ENCODE measurements at places on chromosomes 6 and 20.

DNA sequence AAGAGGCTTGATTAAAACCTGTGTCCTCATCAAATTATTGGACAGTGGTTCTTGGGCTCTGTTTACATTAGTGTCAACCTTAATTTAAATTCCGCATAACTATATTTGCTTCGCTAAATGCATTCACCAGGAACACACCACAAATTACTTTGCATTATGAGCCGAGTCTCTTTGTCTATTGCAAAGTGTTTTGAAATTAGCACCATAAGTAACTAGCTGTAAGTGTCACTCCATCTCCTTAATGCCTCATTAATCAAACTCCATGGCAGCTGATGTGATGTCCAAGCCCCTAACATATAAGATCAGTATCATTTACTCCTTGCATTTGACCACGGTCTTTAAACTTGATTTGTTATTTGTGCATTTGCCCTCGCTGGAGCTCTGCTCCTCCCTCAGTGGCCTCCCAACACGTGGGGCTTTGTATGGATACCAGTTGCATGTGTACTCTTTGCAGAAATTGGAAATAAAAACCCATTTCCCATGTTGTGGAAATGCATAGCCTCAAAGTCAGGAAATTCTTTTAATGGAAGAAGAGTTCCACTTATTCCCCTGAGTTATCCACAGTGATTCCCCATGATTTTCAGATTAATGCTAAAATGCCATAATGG lies 24.6 kb downstream of the FOXA2 start:
- DNase-seq = no peak

DNA sequence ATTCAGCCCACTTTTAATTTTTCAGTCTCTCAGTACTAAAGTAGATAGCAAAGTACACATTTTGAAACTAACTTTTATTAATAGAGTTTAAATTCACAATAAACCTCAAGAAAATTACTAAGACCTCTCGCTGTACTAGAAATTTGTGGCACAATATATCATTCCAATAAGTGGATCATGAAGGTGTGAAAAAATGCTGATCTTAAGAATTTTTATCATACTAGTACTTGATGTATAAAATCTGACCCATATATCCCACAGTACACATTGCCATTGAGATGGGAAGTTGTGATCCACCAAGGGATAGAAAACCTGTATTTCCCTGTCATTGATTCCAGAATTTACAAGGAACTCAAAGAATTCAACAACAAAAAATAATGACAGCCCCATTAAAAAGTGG lies 85.7 kb downstream of the DCDC2 start:
- no peak for DNase-seq

DNA sequence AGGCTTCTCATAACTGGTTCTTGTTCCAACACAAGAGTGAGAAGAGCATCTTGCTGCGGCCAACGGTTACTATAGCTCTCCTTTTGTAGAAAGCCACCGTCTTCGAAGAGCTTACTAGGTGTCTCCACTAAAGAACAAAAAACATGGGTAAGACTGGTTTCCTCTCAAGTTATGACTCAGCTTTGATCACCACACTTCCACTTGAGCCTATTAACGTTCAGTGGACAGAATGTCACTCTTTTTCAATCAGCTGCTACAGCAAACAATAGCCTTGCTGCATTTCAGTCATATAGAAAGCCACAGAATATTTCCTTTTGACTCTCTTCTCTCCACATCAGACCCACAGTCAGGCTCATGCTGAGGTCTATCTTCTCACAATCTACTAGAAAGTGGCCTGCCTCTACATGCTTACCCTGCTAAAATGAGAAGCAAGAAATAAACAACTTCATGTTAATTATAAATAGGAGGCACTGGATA lies 243.5 kb upstream of the PREP start:
- DNase-seq = peak; percentile 3

GRCh38 chr20:36548704-36549627 lies 7.6 kb downstream of the MYL9 start:
- DNase-seq = no peak

GRCh38 chr6:25250878-25251277 lies 28.3 kb upstream of the CARMIL1 start:
- DNase-seq = no peak

DNA sequence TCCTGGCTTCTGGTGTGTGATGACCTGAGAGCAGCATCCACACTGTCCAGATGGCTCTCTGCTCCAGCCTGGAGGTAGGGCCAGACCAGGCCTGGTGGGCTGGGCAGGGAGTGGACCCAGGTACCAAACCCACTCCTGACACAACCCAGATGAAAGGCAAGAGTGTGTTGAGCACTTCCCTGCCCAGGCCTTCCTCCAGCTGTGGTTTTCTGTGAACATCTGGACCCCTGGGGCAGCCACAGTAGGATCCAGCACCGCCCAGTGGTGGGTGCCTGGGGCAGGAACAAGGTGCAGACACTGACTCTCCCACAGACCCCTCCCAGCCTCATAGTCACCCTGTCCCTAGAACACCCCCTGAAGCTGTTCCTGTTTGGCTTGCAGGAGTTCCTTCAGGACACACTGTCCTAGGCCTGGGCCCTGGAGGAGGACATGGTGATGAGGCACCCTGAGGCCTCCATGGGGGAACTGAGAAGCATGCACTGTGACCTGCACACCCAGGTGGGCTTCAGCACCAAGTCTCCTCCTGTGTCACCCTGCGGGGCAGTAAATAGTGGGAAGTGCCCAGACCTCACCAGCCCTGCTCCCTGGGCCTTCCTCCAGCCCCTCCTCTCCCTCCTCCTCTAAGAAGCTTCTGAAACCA lies 28.7 kb downstream of the UBD start:
- DNase-seq = no peak

DNA sequence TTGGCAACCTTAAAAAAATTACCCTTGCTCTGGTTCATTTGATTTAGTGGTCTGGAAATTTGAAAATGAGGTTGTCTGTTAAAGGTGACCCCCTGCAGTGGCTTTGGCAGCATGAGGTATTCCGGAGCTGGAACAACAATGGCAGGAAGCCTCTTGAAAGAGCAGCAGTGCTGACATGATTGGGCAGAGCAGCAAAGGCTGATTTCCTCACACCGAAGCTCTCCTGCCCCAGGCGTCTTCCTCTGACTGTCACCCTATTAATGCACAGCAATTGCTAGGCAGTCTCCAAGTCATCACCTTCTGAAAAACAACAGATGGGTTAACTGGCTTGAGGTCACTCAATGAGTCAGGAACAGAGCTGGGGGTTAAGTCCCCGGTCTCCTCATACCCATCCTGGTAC lies 241.8 kb upstream of the MMS22L start:
- no peak for DNase-seq

- no peak for DNase-seq
Observed at GRCh38 chr20:33890557-33890956, 79.4 kb downstream of the CHMP4B start.

All from inflammatory macrophage treated with lipopolysaccharide for 4 hours (primary cell).